ENCODE measurements at places on chromosomes 6 and 20.

DNA sequence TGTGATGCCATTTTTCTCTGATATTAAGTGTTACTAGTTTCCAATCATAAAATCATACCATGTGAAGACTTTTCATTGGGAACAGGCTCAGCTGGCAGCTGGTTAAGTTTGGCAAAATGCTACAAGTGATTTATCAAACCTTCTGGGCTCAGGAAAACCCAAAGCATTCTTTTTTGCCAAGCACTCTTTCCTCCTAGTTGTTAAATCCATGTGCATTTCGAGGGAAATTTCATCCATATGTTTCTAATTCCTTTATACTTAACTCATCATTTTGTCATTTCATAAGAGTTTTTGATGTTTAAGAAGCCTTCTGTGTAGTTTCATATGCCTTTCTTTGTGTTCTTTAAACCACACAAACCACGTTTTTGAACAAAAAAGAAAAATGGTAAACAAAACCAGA, 217.6 kb upstream of the PDE10A start:
- DNase-seq = no peak

DNA sequence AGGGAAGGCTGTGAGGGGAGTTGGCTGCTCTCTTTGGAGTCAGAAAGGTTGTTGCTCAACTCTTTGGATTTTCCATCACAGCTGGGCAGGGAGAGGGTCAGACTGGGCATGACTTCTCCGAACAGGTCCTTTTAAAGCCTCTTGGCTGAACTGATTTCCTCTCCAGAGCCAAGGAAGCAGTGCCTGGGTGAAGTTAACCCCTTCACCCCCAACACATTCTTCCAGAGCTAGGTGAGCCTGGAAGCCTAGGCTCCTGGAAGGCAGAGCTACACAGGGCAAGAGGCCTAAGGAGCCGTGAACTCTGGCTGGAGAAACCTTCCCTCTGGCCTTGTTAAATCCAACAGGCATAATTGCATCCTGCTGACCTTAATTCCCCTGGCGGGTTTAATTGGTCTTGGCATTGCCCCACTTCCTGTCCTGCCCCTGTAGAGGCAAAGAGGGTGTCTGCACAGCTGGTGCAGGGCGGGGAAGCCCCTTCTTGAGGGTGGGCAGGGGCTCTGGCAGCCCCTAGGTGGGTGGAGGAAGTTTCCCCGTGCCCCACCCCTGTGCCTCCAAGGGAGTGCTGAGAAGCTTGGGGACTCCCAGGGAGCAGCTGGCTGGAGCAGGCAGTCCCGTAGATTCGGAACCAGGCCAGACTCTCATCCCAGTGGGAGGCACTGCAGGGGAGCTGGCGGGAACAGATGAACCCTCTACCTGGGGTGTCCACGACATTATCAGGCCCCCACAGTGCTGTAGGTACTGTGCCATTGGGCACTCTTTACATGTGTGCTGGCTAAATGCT, 3.6 kb upstream of the MYLK2 start:
- no peak for DNase-seq

DNA sequence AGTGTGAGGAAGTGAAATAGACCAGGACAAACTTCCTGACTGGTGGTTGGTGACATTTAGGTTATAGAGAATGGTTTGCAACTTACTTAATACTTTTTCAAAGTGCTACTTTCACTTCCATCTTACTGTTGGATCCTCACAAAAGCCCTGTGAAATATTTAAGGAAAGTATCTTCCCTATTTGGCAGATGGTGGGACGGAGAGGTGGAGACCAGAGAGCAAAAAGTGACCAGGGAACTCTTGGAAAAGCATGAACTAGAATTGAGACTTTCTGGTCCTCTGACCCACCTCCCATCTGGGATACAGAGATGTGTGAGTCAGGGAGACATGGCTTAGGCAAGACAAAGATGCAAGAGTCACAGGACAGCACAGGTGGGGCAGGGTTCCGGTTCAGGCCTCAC, 3.0 kb downstream of the TRIM10 start:
- no peak for DNase-seq

DNA sequence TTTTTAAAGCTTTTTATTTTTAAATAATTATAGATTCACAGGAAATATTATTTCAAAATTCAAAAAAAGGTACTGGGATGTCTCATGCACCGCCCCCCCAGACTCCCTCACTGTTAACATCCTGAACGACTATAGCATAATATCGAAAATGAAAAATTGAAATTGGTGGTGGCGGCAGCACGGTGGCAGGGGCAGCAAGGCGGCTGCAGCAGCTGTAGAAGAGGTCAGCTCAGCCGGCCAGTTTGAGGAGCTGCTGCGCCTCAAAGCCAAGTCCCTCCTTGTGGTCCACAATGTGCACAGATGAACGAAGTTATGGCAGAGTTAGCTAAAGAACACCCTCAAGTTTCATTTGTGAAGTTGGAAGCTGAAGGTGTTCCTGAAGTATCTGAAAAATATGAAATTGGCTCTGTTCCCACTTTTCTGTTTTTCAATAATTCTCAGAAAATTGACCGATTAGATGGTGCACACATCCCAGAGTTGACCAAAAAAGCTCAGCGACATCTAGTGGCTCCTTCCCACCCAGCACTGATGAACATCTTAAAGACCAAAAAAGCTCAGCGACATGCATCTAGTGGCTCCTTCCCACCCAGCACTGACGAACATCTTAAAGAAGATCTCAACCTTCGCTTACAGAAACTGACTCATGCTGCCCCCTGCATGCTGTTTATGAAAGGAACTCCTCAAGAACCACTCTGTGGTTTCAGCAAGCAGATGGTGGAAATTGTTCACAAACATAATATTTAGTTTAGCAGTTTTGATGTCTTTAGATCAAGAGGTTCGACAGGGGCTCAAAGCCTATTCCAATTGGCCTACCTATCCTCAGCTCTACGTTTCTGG, 100.8 kb downstream of the FAM217A start:
- peak; percentile 55 for DNase-seq

GRCh38 chr20:46228670-46229069, 79.6 kb downstream of the CDH22 start:
- DNase-seq = no peak

DNA sequence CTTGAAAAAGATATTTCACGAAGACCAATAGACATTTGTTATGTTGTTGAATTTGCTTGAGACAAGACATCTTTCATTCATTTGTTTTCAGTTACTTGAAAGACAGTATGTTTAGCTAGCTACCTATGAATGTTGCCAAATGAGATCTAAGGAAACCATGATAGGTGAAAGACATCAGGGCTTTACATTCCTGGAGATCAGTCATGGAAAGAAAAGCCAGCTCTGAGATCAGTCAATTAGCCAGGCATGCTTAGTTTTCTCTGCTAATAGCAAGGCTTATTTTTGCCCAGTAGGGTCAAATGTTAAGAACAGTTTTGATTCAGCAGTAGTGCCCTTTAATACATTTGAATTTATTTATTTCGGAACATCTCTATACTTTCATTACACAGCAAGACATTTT, 116.5 kb upstream of the EDN1 start:
- DNase-seq = no peak

- DNase-seq = no peak
Measured at GRCh38 chr6:33993091-33993490, 152.8 kb downstream of the GRM4 start.

- no peak for DNase-seq
Measured at GRCh38 chr6:112235956-112236355, 18.4 kb downstream of the LAMA4 start.

DNA sequence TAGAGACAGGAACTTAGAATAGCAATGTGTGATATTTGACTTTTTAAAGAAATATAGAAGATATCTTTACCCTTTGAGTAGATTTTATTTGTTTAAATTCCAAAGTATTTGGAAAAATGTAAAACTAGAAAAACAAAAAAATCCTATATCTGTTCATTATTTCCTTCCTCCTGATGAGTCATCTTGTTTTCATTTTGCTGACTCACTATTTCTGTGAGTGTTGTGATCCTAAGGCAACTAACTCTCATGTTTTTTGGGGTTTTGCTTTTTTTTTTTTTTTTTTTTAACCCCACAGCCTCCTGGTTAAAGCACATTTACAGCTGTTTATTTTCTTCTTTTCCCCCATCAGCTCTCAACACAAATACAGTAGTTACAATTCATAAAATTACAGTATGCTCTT, 37.8 kb upstream of the THEMIS start:
- DNase-seq = peak; percentile 74

- no peak for DNase-seq
Measured at GRCh38 chr6:108291091-108291490, 3.8 kb upstream of the AFG1L start.

DNA sequence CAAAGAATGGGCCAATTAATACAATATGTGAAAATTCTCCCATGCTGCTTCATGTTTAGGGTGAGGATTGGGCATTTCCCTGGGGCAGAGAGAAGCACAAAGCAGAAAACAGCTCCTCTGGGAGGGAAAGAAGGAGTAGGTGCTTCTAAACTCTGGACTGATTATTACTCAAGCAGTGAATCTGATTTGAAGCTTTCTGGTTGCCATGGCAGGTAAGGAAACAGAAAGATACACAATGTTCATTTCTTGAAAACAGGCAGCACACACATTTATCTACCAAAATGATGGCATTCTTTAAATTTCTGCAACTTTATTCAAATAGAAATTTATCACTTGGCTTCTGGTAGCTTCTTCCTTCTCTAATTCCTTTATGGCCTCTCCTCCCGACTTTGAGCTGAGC, 305.4 kb upstream of the CHD6 start:
- no peak for DNase-seq

- DNase-seq = no peak
Measured at GRCh38 chr20:63246490-63247288, 7.6 kb downstream of the NKAIN4 start.

DNA sequence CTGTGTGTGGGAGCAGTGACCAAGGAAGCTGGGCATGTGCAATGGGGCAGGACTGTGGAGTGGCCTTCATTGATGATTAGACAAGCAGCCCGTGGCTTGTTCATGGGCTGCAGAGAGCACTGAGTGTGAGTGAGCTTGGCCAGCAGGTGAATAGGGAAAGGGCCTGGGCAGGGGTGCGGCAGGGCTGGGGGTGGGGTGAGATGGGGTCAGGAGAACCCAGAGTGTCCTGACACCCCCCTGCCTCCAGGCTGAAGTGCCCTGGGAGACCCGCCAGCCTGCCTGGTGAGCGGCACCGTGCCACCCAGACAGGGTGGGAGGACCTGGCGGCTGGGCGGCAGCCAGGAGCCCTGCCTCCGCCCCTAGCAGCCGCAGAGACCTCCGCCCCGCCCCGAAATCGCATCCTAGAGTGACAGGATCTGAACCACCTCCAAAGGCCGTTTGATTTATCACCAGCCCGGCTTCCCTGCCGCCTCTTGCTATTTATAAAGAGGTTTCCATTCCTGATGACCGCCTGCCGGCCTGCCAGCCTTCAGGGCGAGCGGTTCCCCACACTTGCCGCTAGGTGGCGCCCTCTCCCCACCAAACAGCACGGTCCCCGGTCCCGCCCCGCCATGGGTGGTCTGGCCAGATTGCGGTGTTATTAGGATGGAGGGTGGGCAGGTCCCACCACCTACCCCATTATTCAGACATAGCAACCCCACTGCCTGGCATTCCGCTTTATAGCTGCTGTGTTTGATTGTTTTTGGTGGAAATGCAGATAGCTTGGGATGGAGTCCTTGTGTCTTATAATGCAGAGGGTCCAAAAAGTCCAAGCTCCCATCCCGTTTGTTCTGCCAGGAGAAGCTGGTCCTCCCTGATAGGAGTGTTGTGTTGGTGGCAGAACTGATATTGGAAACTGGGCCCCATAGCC, 3.5 kb downstream of the MYLK2 start:
- DNase-seq = peak; percentile 59

DNA sequence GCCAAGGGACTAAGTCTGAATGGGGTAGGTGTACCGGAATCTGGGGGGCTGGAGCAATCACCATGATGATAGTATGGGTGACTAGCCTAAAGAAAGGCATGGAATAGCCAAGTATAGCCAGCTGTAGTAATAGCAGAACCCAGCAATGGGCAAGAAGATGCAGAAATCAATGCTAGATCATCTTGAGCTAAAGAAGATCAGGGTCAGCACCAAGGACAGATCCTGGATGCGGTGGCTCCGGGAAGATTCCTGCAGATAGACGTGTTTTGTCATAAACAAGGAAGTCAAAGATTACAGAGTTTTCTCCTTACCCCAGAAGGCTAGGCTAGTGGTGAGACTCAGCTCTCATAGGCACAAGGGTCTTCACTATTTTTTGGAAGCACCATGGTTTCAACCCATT, 561.6 kb upstream of the CHD6 start:
- no peak for DNase-seq

DNA sequence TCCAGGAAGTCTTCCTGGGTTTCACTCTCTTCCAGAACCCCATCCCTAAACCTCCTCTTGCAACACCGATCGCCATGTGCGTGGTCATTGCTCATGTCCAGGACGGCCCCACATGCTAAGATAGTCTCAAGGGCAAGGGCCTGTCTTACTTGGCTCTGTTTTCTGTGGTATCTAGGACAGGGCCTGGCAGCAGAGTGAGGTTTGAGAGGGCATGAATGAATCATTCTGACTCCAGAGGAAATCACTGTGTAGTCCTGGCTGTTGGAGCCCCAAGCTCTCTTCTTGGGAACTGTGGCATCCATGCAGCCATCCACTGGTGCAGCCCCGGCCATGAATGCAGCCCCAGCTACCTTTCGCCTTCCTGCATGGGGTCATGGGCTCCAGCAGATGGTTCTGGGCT, 12.4 kb downstream of the SIRPA start:
- DNase-seq = no peak

DNA sequence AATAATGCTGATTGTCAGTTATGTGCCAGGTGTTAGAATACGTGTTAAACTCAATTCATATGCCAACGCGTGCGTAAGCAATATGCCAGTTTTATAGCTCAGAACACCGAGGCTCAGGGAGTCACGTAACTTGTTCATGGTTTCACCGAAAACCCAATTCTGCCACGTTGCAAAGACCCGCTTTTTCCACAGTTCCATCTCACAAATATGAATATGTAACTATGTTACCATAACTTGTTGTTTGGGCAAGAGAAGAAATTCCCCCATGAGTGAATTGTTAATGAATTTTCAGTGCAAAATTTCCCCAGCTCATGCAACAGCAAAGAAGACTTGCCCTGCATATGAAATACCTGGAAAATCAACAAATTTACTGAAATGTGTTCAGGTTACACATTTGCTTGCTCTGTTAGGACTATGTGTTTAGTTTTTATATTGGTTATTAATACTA, 30.1 kb downstream of the SF3B5 start:
- no peak for DNase-seq

GRCh38 chr6:161732594-161732993, 458.7 kb upstream of the AGPAT4 start:
- DNase-seq = no peak

DNA sequence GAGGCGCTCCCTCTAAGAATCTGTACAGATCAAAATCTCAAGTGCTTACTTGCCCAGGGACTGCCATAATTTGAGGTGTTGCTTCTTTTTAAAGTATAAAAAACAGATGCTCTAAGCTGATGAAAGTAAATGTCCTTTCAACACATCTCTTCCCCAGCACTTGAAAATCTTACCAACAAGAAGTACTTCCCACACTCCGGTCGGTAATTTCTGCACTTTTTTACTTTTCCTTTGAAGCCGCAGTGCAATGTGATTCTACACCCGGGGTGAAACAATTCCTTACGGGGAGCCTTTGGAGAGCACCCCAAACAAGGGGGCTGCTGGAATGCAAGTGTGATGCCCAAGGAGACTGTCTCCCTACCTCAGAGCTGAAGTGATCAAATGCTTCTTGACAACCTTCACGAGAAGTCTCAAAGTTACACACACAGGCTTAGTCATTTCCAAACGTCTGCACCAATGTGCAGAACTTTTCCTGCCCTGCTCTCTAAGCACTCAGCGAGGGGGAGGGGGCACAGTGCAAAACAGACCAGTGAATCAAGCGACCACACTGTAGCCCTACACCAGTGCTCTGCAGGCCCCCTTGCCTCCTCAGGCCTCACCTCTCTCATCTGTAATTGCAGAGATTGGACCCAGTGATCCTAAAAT, 56.7 kb downstream of the ATXN1 start:
- peak; percentile 69 for DNase-seq
